ENCODE measurements at places on chromosomes 12 and 14.

DNA sequence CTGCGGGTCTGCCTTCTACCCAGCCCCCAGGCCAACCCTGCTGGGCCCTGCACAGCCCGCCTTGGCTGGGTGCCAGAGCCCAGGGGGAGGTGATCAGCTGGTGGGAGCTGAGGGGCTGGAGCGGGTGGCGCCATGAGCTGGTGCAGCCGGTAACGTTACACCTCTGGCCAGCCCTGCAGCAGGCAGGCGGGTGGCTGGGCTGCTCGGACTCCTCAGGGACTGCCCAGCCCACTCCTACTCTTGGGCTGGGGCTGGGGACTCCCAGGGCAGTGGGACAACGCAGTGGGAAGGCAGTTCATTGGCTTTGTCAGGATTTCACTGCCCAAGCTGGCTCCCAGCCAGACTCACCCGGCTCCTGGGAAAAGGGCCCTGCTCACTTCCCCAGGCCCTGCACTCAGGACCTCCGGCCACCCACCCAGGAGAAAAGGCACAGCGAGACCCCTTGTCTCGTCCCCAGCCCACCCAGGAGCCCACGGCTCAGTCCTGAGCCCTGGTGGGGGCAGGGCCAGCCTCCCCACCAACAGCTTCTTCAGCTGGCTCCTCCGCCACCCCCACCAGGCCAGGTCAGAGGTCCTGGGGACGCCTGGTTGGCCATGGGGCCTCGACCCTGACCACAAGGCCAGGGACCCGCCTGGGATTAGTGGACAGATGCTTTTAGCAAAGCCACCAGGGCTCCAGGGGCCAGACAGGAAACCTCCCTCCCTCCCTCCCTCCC, 1.0 kb downstream of the PGF start:
- no peak for DNase-seq

DNA sequence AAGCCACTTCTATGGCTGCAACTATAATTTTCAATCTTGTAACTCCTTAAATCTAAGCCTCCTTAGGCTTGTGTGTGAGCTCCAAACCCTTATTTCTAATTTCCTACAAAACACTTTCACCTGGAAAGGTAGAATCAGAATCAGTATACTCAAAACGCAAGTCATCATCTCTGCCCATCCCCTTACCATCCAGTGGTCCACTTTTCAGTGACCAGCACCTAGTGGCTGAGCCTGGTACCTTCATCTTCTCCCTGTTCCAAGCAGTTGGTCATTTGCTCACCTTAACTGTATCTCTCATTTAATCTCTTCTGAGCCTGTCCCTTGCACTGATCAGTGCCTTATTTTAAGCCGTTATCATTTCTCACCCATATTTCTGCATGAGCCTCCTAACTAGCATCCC, 107.9 kb downstream of the PPM1H start:
- no peak for DNase-seq

GRCh38 chr14:98345161-98345560, 926.8 kb downstream of the BCL11B start:
- no peak for DNase-seq

DNA sequence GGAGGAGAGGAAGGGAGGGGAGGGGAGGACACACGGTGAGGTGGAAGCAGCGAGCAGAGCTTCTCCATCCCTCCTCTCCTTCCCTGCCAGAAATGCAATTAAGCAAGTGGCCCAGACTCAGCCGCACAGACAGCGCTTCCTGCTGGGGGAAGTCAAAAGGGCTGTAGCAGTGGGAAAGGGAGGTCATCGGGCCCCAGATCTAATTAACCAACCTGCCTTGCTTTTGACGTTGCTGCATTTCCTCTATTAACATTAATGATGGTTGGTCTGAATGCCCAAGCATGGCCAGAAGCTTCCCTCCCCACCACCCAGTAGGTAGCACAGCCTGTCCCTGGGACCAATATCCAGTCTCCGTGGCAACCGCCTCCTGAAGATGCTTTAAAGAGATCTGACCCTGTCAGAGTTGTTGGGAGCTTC, 4.6 kb upstream of the NGB start:
- no peak for DNase-seq

DNA sequence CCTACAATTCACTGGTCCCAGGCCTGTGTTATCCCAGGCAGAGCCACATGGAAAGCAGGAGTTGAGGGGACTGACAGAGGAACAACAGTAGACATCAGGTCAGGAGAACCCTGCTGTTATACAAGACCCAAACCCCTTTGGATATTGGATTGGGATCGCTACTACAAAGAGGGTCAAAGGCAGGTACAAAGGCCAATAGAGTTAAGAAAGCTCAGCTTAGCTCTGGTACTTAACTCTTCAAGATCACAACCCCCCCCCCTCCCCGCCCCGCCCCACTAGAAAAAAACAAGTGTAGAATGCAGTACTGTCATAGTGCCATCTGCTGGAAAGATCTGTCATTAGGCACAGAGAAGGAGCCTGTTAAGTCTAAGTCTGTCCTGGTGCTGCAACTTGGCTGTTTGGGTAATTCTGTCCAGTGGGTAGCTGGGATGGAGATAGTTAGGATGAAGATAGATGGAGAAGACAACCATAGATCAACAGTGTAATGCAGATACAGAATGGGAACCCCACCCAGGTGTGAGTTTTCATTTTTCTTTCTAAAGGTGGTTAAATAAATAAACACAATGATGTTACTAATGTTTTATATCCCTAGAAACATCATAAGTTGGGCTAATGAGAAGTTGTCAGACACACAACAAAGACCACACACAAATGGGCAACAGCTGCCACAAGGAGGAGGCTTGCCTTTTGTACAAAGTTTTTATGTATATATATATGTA, 17.2 kb downstream of the REM2 start:
- no peak for DNase-seq

DNA sequence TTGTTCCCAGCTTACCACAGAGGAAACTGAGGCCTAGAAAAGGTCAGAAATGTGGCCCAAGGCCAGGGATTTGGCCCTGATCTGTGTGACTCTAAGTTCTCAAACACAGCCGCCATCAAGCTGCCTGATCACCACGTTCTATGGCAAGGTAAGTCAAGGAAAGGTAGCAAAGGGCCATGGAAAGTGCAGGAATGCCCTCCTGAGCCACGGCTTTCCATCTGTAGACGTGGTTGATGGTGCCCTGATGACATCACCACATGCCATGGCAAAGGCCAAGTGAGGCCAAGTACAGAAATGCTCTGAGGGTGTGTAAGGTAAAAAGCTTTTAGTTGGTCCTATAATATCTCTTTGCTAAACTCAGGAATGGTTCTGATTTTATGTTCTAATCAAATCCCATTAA, 99.3 kb downstream of the DNAH10 start:
- no peak for DNase-seq
